H1 (cell line): ENCODE measurements at places on chromosomes 3 and 15. TPM values are rescaled to one million over a fixed set of nuclear protein-coding genes. Genes with fewer than 3 reads are reported as not detected.

Gene UBR1
- total RNA-seq: 18.7 and 20.2 TPM in 2 replicates

Gene HCLS1
- 0.86 and 1.3 TPM in 2 replicates for total RNA-seq

Gene OR5AC2
- total RNA-seq: not detected in 2 replicates

Gene NUP210
- 53.4 and 53.7 TPM in 2 replicates for total RNA-seq

Gene IGSF10
- 0.86 and 0.95 TPM in 2 replicates for total RNA-seq

Gene ARHGAP11A
- total RNA-seq: 112 TPM in 2 replicates

Gene CPLX3
- total RNA-seq: not detected in 2 replicates

DNA sequence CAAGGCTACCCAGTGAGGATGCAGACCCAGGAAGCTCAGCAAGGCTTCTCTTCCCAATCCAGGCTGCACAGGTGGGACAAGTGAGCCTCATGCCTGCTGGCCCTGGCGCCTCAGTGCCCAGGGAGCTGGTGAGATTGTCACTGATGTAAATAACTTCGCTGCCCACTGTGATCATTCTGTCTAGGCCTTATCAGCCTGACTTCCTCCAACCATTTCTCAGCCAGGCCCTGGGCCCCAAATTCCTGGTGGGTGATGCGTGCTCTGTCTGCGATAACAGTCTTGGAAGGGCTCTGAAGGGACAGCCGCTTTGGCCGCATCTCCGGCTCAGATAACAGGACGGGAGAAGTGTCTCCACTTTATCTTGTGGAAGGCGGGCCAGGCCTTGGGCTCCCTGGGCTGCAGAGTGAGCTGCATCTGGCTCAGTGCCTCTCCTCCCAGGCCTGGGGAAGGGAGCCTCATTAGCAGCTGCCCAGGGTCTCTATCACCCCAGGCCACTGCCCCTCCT, 2.2 kb upstream of the FBLN2 start:
- no peak for DNase-seq
- H3K4me3 ChIP-seq: no peak overlapping the region
- no peaks in the 10 kb centered on the region for H3K36me3 ChIP-seq
- no peak overlapping the region for H3K27ac ChIP-seq

DNA sequence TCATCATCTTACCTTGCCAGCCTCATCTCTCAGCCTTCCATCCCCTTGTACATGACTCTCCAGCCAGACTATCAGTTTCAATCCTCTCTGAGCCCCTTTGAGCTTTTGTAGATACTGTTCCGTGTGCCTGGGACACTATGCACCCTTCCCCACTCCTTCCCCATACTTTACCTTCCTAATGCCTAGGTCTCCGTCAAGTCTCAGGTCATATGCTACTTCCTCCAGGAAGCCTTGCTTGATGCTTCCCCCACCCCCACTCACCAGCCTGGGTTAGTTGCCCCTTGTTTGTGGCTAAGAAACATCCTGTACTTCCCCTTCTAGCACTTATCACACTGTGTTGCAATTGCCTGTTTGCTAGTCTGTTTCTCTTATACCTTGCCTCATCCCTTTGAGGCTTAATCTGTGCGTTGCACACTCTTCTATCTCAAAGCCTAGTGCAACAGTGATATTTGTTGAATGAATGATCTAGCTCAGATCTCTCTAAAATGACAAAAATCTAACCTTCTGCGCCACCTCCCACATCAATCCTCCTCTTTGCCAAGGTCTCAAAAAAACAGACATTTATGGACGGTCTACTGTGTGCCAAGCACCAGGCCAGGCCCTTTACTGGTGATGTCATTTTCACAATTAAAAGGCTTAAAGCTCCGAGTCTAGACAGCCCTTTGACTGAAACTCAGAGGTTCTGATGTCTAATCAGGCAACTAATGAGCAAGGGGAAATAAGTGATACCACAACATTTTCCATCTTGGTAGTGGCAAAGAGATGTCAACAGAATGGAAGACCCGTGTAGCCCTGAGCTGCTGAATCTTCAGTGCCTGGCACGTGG, 6.5 kb upstream of the USP3 start:
- H3K27ac ChIP-seq: no peak overlapping the region
- peaks cover 24% of the 10 kb centered on the region for H3K4me1 ChIP-seq
- peaks cover 20% of the 10 kb centered on the region for H3K27me3 ChIP-seq
- H3K36me3 ChIP-seq: no peaks in the 10 kb centered on the region

DNA sequence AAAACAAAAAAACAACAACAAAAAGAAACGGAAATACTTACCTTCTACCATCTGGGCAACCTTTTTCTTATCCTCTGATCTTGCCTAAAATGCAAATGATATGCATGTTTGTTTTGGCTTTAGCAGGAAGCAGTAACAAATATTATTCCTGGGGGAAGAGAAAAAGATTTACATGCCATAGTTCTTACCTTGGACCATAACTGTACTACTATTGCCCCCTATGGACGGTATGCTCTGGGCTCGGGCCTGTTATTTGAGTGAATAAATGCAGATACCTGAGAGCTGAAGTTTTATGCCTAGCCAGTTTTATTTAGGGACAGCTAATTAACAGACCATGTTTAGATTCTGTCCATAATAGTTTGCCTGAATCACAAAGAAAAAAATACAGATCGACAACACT, 12.6 kb upstream of the STARD5 start:
- H3K4me3 ChIP-seq: no peak overlapping the region
- no peaks in the 10 kb centered on the region for H3K4me1 ChIP-seq
- no peak overlapping the region for H3K27ac ChIP-seq
- no peaks in the 10 kb centered on the region for H3K36me3 ChIP-seq
